ENCODE measurements at places on chromosomes 7 and 10.
A peak's percentile ranks its signal among the peaks of the same experiment; 100 is the strongest.

DNA sequence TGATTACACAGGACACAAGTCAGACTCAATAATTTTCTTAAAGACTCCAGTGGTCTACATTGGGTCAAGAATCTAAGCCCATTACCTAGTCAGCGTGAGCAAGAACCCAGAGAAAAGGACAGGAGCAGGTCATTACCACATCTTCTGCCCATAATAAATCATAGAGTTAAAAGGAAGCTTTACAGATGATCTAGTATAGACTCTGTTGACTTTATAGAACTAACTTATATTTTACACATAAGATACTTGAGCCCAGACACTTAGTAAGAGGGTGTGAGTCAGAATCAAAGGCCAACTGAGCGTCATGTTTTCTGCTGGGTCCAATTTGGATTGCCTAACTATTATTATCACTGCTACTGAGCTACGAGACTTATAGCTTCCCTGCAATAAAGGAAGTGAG lies 206.1 kb upstream of the NPSR1 start:
- peak; percentile 87 for DNase-seq

DNA sequence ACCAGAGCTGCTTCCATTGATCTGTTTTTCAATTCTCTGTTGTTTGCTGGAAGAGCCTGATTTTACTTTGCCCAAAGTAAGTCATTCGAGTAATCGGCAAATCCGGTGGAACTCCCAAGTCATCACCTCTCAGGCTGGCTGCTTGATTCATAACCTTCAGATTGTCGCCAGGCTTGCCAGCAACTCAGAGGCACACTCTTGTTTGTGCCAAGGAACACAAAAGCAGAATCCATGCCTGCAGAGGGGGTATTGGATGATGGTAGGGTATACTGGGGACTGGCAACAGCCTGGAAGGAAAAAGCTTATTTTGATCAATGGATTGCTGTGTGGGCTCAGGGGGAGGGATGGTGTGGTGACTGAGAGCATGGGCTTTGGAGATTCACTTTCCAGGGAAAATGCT lies 542.4 kb downstream of the SORCS3 start:
- DNase-seq: no peak

DNA sequence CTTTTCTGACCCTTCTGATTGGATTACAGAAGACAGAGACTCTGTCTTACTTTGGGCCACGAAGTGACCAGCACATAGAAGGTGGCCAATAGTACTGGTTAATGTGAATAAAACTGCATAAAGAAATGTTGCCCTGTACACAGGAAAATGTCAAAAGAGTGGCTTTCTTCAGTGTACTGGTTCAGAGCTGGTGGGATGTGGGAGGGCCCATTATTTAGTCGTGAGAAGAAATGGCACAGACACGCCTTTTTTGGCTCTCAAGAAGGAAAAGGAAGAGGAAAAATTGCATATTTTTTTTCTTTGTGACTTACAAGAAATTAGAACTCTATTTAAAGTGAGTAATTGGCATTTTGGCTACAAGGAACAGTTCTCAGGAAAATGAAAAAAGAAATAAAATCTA lies 129.7 kb downstream of the DGKI start:
- no peak for DNase-seq

- no peak for DNase-seq
Observed at GRCh38 chr10:83272666-83273434, 866.5 kb upstream of the GHITM start.

GRCh38 chr7:143511593-143512047 lies 33.9 kb downstream of the TAS2R41 start:
- no peak for DNase-seq

DNA sequence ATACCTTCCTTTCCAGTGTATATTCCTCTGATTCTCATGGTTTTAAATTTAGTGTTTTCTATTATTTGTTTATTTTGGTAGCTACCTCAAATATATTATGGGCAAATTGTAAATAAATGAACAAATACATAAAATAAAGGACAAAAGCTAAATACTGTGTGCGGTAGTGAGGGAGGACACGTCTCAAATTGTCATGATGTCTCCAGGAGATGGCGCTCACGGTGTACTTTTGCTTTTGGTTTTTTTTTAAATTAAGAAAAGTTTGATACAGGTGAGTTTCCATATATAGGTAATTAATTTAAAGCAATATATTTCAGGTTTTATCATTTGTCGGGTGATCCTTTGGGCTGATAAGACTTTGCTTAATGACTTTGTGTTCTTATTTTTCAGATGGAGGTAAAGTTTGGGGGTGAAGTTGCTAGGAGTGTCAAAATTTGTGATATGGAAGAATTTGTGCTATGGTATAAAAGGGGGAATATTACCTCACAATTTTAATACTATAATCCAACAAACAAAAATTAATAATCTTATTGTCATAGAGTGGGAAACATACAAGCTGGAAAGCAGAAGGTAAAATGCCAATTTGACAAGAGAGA lies 68.4 kb upstream of the TMEM229A start:
- DNase-seq: no peak

GRCh38 chr7:4227105-4228010 lies 454.7 kb upstream of the FOXK1 start:
- no peak for DNase-seq

GRCh38 chr7:112199035-112199655 lies 7.1 kb downstream of the DOCK4 start:
- DNase-seq: peak; percentile 13

GRCh38 chr10:118392761-118393160 lies 50.6 kb upstream of the FAM204A start:
- no peak for DNase-seq

DNA sequence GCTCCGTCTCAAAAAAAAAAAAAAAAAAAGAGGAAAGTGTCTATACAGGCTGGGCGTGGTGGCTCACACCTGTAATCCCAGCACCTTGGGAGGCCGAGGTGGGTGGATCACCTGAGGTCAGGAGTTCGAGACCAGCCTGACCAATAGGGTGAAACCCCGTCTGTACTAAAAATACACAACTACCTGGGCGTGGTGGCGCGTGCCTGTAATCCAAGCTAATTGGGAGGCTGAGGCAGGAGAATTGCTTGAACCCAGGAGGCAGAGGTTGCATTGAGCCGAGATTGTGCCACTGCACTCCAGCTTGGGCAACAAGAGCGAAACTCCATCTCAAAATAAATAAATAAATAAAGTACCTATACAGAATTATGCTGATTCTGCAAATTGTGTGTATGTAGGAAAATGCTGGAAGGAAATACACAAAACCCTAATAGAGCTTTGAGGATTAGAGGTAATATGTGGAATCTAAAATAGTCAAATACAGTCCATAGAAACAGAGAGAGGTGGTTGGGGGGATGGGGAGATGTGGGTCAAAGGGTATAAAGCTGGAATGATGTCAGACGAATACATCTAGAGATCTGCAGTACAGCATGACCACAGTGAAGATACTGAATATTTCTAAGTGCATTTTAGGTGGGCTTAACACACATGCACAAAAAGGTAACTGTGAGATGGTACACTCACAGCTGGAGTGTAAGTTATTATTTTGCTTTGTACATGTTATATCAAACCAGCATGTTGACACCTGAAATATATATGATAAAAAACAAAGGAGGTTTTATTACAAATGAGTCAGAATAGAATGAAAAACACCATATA lies 174.5 kb upstream of the KLF14 start:
- DNase-seq: peak; percentile 45

- no peak for DNase-seq
Observed at GRCh38 chr7:29957521-29958310, 31.9 kb downstream of the SCRN1 start.

DNA sequence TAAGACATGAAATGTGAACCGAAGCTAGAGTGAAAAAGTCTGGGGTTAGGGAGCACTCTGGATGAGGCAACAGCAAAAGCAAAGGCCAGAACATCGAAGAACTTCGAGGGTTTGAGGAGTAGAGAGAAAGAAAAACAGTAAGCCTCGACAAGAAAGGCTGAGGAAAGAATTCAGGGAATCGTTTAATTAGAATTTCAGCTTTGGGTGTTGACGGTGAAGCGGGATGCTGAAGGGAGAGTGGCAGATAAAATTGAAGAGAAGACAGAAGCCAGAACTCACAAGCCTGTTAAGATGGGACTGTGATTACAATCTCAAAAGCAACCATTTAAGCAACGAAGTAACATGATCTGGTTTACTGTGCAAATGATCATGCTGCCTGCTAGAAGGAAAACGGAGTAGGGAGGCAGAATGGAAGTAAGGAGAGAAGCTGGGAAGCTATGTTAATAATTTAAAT lies 2.1 kb downstream of the TRDMT1 start:
- no peak for DNase-seq

GRCh38 chr10:124040451-124041188 lies 52.8 kb downstream of the CHST15 start:
- DNase-seq: no peak

GRCh38 chr10:36779238-36779846 lies 346.1 kb upstream of the ANKRD30A start:
- DNase-seq: peak; percentile 66

- DNase-seq: no peak
Observed at GRCh38 chr7:129108581-129108980, 35.9 kb upstream of the TSPAN33 start.

DNA sequence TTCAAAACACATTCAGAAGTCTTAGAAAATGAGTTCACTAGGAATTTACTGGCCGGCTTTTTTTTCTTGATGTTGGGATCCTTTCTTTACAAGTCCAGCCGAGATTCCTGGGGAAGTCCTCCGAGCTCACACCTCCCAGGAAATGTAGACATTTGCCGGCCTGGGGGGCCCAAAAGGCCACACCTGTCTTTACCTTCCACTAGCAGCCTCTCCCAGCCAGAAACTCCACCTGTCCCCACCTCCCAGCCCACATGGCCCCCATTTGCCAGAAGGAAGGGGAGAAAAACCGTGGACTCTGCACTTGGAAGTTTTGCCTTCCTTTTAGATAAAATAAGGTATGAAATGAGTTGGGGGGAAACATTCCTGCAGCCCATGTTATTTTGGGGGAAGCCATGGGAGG lies 27.6 kb upstream of the EMX2 start:
- no peak for DNase-seq

DNA sequence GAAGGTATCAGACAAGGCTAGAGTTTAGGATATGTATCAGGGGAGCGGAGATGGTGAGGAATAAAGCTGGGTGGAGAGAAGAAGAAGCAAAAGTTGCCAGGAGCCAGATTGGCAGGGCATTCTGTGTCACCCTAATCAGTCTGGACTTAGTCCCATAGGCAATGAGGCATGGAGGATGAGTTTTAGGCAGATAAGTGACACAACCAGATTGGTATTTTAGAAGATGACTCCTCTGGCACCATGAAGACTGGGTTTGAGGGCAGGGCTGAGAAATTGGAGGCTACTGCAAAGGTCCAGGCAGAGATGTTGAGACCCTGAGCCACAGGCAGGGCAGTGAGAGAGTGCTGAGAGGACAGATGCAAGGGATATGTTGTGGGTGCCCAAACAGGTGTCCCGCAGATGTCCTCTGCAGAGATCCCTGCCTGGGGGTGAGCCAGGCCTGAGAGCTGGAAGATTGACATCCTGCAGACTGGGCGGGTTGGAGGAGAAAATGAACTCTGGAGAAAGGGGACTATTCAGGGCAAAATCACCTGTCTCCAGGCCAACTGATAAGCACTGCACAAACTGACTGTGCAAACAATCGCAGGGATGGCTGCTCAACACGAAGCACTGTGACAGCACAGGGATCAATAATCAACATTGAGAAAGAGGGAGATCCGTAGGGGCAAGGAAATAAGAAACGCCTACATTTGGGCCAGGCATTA lies 11.9 kb upstream of the HABP2 start:
- DNase-seq: no peak

- peak; percentile 39 for DNase-seq
Observed at GRCh38 chr7:98879198-98879978, 1.1 kb downstream of the TRRAP start.

- no peak for DNase-seq
Observed at GRCh38 chr7:143426479-143427142, 16.6 kb upstream of the TAS2R60 start.

GRCh38 chr10:28282336-28282735 lies 20.5 kb downstream of the MPP7 start:
- no peak for DNase-seq

DNA sequence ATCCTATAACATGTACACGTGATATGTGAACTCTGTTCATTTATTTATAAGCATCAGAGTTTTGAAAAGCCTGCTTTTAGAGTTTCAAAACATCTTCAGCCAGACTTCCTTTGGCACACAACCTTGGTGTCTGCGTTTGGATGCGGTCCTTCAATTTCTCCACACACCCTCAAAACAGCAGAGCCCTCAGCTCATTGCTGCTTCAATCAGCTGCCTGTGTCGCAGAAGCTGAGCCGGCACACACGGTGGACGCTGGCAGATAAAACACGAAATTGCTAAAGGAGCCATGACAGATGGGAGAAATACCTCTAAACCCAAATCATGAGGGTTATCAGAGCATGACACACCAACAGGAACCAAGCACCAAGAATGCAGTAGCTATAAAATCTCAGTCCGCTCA lies 396.4 kb upstream of the AKR1E2 start:
- no peak for DNase-seq

- no peak for DNase-seq
Observed at GRCh38 chr10:80583685-80584084, 46.0 kb downstream of the SH2D4B start.

GRCh38 chr10:19488592-19489280 lies 327.5 kb upstream of the PLXDC2 start:
- DNase-seq: no peak

DNA sequence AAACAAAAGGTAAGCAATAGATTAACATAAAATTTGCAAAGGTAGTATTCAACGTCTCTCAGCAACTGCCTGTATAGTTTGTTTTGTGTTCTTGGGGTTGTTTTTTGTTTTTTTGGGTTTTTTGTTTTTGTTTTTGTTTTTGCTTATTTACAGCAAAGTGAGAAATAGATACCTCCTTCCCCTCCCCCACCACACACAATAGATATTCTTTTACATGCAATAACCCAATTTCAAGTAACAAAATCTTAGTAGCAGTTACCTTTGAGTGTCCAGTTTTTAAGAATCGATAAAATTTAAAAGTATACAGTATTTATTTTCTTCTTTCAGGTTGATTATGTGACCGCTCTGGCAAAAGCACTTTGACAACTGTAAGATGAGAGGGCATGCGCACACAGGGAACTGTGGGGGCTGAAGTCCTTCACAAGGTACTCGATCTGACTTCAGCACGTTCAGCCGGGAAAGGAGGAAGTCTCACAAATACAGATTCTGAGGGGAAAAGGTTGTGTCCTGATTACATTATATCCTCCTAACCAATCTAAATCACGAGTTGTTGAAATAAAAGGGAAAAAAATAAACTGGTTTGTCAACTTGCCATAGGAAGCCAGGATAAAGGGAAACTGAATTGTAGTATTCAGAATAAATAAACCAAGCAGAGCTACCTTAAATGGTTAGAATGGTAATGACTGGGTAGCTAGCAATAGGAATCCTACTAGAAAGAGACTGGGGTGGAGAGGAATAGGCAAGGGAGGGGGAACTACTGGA lies 47.8 kb downstream of the CPEB3 start:
- DNase-seq: no peak

DNA sequence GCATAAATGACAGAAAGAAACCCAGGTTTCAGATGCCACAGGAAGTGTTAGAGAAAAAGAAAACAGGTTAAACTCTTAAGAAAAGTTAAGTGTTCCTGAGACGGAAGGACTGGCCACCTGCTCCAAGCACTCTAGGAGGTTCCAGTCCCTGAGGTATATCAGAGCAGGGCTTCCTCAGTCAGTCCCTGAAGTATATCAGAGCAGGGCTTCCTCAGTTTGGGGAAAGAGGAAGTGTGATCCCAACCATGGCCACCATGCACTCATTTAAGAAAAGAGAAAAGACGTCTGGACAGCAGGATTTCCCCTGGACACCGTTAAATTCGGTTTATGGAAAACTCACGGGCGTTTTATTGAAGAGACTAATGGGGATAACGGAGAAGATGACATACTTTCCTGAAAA lies 133.4 kb upstream of the PFKP start:
- no peak for DNase-seq

- no peak for DNase-seq
Observed at GRCh38 chr10:103855424-103855823, at the start of gene SH3PXD2A. TSS of gene SH3PXD2A (minus strand) at chr10:103855576. CDS start at chr10:103855266, 310 bp downstream.

All from A172 (cell line).